ENCODE measurements at places on chromosomes 6 and 20.

GRCh38 chr20:46259260-46259859 is 48.9 kb downstream of the CDH22 start:
- no peak for DNase-seq

- DNase-seq = no peak
These were observed 108.9 kb upstream of the EMILIN3 start for GRCh38 chr20:41475503-41475902.

DNA sequence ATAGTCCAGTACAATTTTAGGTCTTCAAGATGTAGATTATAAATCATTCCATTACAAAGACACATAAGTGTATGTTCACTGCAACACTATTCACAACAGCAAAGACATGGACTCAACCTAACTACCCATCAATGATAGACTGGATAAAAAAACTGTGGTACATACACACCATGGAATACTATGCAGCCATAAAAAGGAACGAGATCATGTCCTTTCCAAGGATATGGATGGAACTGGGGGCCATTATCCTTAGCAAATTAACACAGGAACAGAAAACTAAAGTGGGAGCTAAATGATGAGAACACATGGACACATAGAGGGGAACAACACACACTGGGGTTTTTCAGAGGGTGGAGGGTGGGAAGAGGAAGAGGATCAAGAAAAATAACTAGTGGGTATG is 6.3 kb downstream of the RTN4IP1 start:
- DNase-seq = no peak

DNA sequence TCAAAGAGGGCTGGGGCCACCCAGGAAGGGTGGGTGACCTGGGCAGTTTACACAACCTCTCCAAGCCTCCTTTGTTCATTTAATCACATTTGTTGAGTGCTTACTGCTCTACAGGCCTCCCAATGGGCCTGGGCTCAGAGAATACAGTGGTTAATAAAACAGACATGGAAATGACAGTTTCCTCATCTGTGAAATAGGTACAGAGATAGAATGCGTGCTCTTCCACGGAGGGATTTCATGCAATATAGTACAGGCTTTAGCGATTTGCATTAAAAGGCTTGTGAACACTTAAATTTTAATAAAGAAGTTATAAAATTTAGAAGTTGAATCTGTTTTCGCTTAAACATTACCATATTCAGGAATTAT is 802 bp upstream of the FERMT1 start:
- DNase-seq = no peak

DNA sequence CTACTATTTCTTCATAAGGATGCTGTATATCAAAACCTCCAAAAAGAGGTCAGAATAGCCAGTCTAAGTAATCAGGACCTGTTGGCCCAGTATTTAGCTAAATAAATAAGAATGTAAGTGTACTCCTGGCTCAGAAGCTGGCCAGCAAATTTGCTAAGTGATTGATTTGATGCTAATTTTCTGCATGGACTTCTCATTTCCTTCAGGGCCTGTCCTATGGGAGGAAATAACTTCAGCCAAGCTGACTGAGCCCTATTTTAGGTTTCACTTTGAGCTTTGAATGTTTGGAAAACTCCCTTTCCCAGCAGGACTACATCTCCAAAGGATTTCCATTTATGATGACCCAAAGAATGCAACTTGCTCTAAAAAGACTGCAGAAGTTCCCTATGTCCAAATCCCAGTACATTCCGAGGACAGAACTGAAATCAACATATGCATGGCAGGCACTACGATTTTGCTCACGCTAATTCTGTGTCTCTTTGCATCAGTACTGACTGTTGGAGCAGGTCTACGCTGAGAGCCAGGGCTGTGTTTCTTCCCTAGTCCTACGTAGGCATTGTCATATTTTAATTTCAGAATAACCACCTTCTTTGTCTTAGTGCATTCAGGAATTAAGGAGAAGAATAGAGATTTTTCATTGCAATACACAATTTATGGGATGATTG is 441.4 kb upstream of the PLCB4 start:
- no peak for DNase-seq

- DNase-seq = no peak
These were observed 62.0 kb downstream of the HIVEP2 start for GRCh38 chr6:142883011-142883410.

GRCh38 chr6:113772961-113773360 is 84.2 kb upstream of the MARCKS start:
- no peak for DNase-seq

All from activated naive CD8-positive, alpha-beta T cell treated with anti-CD3 and anti-CD28 coated beads, Interleukin-2, amount 50 U/mL, for 16 hours (primary cell).